ENCODE measurements at places on chromosomes 12 and 14.
A peak's percentile ranks its signal among the peaks of the same experiment; 100 is the strongest.

DNA sequence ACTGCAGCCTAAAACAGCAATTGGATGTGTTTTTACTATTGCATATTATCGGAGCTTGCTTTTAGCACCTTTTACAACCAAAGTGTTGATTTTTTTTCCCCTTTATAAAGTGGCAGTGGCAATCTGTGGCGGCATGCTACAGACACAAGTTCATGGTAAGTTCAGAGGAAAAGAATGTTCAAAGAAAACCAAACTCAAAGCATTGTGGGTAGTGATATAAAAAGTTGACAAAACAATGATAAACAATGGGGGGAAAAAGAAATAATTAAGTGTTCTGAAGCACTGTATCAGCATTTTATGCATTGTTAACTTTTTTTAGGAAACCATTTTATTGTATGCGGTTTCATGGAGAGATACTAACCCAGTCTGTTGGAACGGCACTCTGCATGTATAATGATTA is 492.0 kb upstream of the SOX5 start:
- no peak for DNase-seq

DNA sequence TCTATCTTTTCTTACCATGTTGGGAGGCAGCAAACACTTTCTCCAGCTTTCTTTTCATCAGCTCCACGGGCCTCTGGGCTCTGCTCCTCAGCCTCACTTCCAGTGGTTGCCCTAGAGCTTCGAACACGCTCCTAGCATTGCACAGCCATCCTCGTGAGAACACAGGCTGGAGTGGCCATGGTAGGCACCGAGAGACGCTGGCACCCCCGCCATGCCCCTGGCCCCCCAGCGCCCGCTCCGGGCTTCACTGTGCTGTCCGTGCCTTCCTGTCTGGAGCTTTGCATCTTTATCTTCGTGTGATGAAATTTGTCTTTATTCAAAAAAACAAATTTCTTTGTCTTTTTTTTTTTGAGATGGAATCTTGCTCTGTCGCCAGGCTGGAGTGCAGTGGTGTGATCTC is 352.2 kb downstream of the TMEM121 start:
- DNase-seq: no peak

- DNase-seq: no peak
These were observed 337.0 kb downstream of the FSCB start for GRCh38 chr14:44170101-44170500.

- peak; percentile 54 for DNase-seq
These were observed 8.0 kb upstream of the CERS5 start for GRCh38 chr12:50174971-50175715.

DNA sequence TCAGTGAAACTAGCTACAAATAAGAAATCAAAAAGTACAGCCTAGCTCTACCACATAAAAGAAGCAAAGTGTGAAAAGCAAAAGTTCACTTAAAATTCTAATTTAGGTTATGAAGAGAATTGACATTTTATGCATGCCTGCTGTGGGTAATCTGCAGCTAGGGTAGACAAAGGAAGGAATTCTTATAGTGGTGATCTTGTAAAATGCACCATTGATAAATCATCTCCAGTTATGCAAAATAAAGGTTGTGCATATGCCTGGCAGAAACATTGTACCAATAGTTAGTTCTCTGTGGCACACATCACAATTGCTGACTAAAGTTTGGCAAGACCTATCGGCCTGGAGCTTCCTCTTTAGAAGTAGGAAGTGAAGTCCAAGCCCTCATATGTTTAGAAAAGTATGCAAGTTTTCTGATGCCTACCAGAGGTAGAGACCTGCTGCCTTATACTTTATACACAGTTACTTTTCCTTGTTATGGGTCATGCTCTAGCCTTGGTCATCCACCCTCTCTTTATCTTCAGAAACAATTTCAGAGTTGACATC is 78.3 kb downstream of the TSHR start:
- DNase-seq: no peak

GRCh38 chr14:66038618-66039017 is 447.6 kb upstream of the CCDC196 start:
- no peak for DNase-seq

DNA sequence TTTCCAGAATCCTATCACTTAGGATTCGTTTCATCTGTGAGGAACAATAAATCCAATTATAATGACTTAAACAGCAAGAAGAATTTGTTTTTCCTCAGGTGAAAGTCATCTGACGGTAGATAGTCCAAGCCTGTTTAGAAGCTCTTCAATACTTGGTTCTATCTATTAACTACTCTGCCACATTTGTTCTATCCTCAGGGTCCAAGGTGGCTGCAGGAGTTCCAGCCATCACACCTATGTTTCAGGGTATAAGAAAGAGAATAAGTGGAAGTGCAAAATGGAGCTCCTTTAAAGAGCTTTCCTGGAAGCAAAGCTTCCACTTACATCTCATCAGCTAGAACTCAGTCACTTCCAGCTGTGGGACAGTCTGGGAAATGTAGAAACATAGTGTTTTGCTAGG is 72.1 kb upstream of the CCDC60 start:
- DNase-seq: no peak

- DNase-seq: no peak
These were observed 3.8 kb downstream of the AQP6 start for GRCh38 chr12:49976557-49976956.

- DNase-seq: no peak
These were observed 7.8 kb downstream of the HIGD1C start for GRCh38 chr12:50960130-50960529.

GRCh38 chr12:65765436-65765813 is 58.9 kb upstream of the HMGA2 start:
- no peak for DNase-seq

GRCh38 chr12:3233797-3234196 is 156.6 kb downstream of the TSPAN9 start:
- no peak for DNase-seq

- DNase-seq: no peak
These were observed 94.1 kb downstream of the FBXL14 start for GRCh38 chr12:1500095-1500801.

- no peak for DNase-seq
These were observed 162.2 kb downstream of the ADGRD1 start for GRCh38 chr12:131115766-131116467.

DNA sequence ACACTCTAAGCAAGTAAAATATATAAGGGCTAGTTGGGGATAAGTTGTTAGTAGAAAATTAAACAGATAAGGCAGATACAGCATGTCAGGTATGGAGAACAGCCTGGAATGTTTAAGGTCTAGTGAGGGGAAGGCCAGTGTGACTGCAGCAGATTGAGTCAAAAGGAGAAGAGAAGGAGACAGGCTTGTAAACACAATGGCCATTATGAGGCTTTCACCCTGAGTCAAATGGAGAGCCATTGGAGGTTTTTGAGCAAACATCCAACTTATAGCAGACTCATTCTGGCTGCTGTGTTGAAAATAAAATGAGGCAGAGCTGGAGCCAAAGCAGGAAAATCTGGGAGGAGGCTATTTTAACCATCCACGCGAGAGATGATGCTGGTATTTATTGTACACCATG is 142.0 kb downstream of the DUSP6 start:
- no peak for DNase-seq

GRCh38 chr12:48000878-48001504 is 3.3 kb downstream of the COL2A1 start:
- DNase-seq: no peak

DNA sequence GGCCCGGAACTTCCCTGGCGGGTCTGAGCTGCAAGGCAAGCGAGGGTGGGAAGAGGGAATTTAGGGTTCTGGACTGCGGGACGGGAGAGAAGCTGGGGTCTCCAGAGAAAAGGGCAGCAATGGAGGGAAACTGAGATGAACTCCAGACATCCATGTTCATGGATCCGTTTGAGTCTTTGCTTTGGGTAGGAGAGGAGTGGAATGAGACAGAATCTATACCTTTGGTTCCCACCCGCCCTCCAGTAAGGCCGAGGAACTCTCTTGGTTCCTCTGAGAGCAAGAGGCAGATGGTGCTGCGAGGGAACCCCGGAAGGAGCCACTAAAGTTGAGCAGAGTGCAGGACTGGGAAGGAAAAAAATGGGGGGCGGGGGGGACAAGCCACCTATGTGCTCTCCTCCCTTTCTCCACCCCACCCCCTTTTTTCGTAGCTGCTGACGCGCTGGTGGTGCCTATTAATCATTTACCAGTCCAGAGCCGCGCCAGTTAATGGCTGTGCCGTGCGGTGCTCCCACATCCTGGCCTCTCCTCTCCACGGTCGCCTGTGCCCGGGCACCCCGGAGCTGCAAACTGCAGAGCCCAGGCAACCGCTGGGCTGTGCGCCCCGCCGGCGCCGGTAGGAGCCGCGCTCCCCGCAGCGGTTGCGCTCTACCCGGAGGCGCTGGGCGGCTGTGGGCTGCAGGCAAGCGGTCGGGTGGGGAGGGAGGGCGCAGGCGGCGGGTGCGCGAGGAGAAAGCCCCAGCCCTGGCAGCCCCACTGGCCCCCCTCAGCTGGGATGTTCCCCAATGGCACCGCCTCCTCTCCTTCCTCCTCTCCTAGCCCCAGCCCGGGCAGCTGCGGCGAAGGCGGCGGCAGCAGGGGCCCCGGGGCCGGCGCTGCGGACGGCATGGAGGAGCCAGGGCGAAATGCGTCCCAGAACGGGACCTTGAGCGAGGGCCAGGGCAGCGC is 1.2 kb downstream of the SSTR1 start:
- no peak for DNase-seq

DNA sequence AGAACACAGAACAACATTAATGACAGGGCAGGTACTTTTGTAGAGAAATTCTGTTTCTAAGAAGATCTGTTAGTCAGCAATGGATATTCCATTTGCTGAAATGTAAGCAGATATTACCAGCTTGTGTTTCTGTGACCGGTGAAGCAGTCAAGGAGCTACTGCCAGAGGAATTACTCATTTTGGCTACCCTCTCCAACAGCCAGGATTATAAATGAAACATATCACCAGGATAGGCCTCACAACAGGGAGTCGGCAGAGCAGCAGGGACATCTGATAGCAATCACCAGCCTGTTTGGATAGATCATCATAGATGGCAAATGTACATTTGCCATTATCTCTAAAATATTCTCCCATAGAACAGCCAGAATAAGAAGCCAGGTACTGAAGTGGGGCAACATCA is 440.7 kb downstream of the KCNH5 start:
- no peak for DNase-seq

GRCh38 chr12:65430006-65430405 is 151.5 kb downstream of the MSRB3 start:
- DNase-seq: no peak

DNA sequence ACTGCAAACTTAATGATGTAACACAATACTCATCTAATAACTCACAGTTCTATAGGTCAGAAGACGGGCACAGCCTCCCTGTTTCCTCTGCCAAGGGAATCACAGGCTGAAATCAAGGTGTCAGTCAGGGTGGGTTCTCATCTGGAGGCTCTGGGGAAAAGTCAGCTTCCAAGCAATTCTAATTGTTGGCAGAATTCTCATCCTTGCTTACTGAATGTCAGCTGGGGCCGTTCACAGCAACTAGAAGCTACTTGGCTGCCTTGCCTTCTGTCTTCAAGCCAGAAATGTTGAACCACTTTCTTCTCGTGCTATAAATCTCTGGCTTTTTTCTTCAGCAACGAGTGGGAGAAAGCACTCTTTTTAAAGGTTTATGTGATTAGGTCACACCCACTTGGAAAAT is 80.1 kb upstream of the PDZRN4 start:
- no peak for DNase-seq

- no peak for DNase-seq
These were observed 25.6 kb downstream of the ATXN2 start for GRCh38 chr12:111573476-111573875.

DNA sequence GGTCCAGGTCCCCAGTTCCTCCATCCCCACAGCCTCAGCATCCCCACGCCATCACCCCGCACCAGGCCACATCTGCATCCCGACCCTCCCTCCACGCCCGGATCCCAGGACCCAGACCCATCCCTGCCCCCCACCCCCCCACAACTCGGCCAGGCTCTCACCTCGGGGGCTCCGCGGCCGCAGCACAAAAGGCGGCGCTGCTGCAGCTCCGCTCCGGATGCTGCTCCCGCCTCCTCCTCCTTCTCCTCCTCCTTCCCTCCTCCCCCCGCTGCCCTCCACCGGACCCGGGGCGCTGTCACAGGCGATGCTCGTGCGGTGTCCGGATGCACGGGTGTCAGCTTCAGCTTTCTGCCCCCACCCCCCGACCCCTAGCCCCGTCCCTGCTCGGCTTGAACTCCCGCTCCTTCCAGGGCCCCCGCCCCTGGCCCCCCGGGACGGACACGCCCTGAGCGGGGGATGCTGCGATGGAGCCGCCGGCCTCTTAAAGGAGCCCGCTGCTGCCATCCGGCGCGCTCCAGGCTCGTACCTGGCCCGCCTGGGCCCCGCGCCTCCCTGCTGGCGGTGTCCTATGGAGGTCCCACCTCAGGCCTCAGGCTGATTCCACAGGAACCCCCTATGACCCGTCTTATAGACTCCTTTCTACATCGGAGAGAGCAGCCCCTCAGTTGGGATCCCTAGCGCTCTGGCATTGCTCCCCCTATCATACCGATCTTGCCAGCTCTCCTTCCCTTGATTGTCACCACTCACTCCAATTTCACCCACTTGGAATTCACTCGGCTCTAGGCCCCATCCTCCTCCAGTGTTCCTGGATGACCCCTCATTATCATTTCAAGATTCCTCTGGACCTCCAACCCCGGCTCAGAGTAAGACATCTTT is at the start of gene MAP3K12:
Gene MAP3K12, minus strand, starts transcription at position 193 of the 876 bp plus-strand sequence. CDS start 12,067 bp downstream, outside the sequence.
- peak; percentile 70 for DNase-seq

- no peak for DNase-seq
These were observed 90.4 kb downstream of the CRACR2A start for GRCh38 chr12:3662521-3662921.

DNA sequence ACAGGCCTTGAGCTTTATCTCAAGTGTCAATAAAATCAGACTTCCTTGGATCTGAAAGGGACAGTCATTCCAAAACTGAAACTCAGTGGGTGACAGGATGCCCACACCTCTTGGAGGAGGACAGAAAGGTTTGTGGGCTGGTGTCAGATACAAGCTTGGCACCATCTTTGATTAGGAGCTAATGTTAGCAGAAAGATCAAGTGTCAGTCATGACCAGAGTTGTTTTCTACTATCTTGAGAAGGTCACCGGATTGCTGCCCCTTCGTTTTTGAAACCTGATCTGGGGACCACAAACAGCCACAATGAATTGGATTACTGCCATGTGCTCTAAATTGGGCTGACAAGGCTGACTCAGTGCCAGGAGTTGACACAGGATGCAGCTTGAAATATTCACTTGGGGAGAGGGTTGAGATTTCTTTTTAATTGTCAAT is 88.3 kb downstream of the OTOGL start:
- DNase-seq: no peak

DNA sequence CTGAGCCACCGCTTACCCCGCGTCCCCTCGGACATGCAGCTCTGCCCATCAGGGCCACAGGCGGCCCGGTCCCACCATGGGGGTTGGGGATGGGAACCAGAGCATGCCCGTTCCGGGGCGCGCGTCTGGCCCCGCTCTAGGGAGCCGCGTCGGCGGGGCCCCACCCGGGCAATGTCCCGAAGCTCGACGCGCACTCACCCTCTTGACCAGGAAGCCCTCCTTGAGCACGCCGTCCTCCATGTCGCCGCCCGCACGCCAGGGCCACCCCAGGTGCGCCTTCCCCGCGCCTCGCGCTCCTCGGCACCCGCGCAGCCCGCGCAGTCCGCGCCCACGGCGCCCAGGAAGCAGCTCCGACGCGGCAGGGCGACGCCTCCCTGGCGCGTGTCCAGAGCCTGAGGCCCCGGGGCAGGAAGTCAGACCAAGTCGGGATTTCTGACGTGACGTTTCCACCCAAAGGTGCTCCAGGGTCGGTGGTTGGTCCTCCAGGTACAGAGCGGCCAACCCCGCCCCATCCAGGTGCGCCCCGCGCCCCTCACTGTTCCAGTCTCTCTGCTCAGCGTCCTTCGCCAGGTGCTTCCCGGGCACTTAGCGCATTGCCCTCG is at the start of gene PLEK2:
Gene PLEK2, minus strand, starts transcription at position 346 of the 602 bp plus-strand sequence. Its CDS starts 106 bp downstream, at position 240.
- no peak for DNase-seq

GRCh38 chr14:36479344-36479743 is 40.7 kb downstream of the NKX2-1 start:
- DNase-seq: no peak

GRCh38 chr12:64252681-64253080 is 30.6 kb upstream of the KICS2 start:
- DNase-seq: no peak
